Stimulated activated CD4-positive, alpha-beta T cell treated with anti-CD3 and anti-CD28 coated beads, Interleukin-1b, Interleukin-23, amount 100 ng/mL, for 1 hour (primary cell): ENCODE measurements at places on chromosomes 5 and 9.

- no peak for DNase-seq
These were observed 3.1 kb upstream of the HK3 start for GRCh38 chr5:176902102-176902814.

GRCh38 chr5:120615967-120616645, 152.0 kb downstream of the PRR16 start:
- DNase-seq = no peak

DNA sequence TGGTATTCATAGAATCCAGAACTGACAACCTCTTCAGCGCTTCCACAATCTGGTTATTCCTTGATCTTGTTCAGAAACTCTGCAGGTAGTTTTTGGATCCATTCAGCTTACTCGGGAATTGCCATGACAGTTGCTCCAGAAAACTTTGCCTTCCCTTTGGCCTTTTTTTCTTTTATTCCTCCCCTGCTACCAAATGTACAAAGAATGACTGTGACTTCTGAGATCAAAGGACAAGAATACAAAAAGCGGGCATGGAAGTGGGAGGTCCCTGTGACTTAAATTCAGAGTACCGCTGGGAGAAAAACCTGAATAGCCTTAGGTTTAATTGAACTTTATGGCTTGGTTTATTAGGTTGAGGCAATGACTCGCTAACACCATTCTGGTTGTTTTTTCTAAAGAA, 59.5 kb downstream of the ADGRV1 start:
- DNase-seq = no peak

DNA sequence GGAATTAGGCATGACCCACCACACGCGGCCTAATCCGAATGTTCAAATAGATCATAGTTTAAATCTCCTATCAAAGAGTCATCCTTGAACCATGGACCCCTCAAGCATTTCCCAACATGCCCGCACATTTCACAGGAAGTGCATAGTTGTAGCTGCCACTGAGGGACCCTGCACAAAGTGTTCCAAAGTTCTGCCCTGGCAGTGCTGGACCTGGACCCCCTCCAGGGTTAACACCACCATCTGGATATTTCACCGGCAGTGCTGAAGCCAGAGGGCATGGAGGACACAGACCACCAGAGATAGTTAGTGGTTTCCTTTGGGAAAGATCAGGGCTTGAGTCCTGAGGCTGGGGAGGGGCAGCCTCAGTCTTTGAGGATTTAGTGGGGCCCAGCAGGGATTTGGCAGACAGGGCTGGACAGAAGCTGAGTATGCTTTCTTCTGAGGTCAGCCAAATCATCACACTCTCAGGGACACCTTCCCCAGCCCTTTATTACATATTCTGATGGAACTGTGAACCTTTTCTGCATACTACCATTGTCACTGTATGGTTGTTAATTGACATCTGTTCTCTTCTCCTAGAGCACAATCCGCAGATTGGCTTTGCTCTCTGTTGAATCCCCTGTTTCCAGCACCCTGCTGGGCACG, 143.6 kb upstream of the EFNA5 start:
- no peak for DNase-seq

- no peak for DNase-seq
These were observed 13.9 kb upstream of the HAND1 start for GRCh38 chr5:154491941-154492340.

DNA sequence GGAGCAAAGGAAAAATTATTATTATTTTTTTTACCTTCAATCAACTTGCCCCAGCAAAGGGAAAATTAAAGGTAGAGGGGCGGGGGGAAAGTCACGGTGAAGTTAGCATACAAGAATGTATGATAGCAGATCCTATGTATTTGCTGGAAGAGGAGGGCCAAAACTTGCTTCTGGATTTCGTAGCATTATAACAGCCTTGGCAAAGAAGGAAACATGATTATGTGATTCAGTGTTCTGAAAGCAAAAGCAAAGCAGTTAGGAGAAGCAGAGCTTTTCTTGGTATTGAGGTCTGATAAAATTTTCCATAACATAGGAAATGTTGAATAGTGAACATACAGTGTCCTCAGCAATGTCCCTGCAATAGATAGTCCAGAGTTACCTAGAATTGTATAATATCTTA, 32.4 kb downstream of the MAST4 start:
- no peak for DNase-seq

GRCh38 chr9:127273326-127273725, 8.8 kb downstream of the GARNL3 start:
- DNase-seq = no peak
